ENCODE measurements at places on chromosomes 12 and 14.

- no peak for DNase-seq
Observed at GRCh38 chr12:6936636-6937480, 6.8 kb upstream of the RNU7-1 start.

DNA sequence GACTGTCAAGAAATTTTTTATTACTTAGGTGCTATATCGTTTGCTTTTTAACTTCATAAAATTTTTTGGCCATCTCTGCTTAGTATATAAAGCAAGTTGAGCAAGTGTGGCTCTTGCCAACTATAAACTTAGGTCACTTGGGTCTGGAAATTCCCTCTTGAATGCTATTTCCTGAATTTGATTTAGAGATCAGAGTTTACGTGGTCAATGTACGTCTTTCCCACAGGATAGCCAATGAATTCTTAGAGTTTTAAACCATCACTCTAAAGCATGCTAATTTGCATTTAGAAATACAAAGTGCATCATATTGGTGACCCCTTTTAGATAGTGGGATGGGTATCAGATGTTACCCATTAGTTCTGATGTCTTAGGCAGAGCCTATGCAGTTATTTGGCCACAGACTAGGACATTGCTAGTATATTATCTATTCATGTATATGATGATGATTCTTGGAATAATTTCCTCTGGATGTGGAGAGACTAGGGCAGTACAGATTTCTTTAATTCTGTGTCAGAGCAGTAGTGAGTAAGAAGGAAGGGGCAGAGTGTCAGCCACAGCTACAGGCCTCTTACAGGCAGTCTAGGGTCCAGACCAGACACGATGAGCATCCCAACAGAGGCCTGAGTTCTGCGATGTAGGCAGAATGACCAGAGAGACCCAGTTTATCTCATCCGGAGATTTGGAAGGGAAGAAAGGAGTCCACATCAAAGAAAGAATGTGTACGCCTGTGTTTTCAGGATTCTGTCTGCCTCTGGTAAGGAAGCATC, 30.3 kb downstream of the SCN8A start:
- peak; percentile 73 for DNase-seq

DNA sequence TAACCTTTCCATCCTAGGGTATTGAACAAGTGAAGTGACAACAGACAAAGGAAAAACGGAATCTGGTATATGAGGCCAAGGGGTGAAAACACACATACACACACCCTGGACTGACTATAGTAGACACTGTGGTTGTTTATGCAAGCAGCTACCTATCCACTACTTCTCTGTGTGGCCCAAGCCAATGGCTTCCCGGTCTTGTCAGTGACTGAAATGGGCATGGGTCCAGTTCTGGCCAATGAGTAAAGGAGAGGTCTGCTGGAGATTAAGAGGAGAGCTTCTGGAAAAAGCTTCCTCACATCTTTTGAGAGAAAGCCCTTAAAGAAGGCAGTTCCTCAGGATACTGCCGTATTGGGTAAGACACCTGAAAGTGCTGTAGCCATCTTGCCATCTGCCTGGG, 19.3 kb downstream of the MBIP start:
- DNase-seq: no peak

GRCh38 chr14:103702095-103702494, 13.2 kb downstream of the XRCC3 start:
- no peak for DNase-seq

DNA sequence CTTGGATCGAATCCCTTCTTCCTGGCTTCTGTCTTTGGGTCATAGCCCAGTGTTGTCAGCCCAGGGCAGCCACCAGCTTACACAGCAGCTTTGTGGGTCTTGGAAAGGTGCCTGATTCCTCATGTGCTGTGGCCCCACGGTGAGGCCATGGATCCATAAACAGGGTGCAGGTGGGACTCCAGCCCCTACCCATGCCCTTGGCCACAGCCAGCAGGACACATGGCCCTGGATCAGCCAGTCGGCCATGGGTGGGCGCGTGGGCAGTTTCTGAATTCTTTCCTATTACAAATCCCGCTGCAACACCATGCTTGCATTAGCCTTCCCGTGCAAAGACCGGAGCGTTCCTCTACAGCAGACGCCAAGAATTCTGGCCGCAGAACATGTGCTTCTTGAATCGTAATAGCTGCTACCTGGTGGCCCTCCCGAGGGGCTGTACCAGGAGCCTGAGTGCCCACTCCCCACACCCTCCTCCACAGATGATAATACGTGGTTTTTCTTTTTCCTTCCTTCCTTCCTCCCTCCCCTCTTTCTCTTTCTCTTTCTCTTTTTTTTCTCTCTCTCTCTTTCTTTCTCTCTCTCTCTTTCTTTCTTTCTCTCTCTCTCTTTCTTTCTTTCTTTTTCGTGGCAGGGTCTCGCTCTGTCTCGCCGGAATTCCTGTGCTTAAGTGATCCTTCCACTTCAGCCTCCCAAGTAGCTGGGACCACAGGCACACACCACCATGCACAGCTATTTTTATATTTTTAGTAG, 2.9 kb upstream of the MMP17 start:
- DNase-seq: peak; percentile 23

DNA sequence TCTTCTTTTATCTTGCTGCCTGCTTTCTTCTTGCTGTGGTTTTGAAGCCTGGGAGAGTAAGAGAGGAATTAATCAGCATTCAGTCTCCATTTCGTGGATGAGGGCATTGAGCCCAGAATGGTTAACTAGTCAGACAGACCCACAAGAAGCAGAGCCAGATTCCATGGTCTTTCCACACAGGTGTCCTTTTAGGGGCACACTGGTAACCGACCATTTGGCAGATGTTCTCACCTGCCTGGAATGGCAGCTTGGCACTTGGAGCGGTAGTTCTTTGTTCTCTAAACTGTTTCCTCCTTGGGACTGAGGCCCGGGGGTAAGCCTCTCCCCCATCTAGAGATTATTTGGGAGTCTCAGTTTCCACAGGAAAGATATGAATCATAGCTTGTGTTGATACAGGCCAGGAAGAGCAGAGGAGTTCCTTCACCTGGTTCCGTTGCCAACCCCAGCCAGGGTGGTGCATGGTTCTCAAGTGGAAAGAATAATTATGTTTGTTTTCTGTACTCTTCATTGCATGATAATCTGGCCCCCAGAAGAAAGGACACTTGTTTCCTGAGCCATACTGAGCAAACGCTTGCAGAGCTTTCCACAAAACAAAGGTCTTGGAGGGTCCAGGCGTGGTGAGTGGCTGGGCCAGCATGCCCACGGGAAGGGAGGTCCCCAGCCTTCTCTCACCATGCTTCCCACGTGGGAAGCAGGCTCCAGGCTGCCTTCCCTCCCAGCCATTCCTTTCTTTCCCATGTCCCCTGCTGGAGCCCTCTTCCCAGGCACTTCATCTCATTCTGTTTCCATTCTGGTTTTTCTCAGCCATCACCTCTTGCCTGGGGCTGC, 2.0 kb upstream of the KRT75 start:
- no peak for DNase-seq
